Occipital lobe (tissue), 3 donors: ENCODE measurements at places on chromosomes 13 and 19.
A peak's percentile ranks its signal among the peaks of the same experiment; 100 is the strongest.

GRCh38 chr19:33825556-33825955 lies 28.9 kb downstream of the KCTD15 start:
- no peak for DNase-seq

GRCh38 chr13:48842316-48842715 lies 133.4 kb upstream of the FNDC3A start:
- no peak for DNase-seq

DNA sequence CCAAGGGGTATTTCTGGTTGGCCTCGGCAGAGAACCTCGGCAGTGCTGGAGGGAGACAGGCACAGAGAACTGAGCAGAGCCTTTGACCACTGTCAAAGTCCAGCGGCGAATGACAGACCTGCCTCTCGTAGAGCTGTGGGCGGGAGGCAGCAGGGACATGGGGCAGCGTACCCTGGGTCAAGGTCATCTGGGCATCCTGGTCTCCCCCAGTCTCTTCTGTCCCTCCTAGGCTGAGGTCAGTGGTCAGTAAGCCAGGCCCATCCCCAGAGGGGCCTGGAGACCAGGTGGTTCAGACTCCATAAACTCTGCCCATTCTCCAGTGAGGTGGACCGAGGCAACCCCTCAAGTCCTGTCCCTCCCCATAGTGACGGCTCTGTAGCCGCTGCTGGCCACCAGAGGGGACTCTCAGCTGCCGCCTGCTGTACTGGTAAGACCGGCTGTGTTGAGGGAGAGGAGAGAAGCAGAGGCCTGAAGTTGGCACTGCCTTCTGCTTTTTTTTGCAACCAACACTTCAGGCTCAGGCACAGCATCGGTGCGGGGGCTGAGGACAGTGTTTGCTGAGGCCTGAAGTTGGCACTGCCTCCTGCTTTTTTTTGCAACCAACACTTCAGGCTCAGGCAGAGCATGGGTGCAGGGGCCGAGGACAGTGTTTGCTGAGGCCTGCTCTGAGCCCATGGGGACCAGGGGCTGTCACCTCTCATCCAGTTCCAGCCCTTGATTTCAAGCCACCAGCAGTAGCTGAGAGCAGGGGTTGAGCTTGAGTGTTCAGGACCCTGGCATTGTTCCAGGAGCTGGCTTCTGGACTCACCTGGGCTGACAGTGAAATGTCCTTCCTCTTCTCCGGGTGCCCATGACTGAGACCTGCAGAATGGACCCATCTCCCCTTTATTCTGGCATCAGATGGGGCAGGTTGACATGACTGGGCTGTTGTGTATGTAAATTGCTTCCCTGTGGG lies at the start of gene PGLYRP2:
Gene PGLYRP2 (minus strand): TSS at position 111 of the 955 bp plus-strand sequence. CDS start 130 bp downstream, outside the sequence.
- peak; percentile 68 for DNase-seq

GRCh38 chr13:64529874-64530485 lies 2700.2 kb downstream of the PCDH9 start:
- no peak for DNase-seq

- DNase-seq, result no peak
Measured at GRCh38 chr13:73351730-73352129, 292.9 kb downstream of the KLF5 start.

- DNase-seq, result no peak
Measured at GRCh38 chr19:56252699-56253422, 19.7 kb upstream of the EDDM13 start.

DNA sequence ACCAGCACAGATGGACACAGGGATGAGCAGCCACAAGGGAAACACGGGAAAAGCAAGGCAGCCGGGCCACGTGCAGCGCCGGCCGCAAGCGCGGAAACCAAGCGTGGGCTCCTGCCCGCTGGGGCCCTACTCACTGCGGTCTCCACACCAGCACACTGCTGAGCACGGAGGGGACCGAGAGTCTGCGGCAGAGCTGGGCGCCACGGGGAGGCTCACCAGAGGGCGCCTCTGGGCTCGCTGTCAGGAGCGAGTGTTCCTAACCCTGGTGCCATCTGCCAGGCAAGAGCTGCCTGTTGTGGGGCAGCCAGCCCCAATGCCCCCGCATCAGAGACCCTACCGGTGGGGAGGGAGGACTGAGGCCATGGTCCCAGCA lies 26.5 kb downstream of the MPND start:
- DNase-seq, result peak; percentile 36
